Vagina (tissue), 2 donors: ENCODE measurements at places on chromosomes 13 and 19. TPM values are rescaled to one million over a fixed set of nuclear protein-coding genes. Genes with fewer than 3 reads are reported as not detected.

- no peak overlapping the region for H3K27ac ChIP-seq
- no peaks in the 10 kb centered on the region for H3K36me3 ChIP-seq
- H3K4me1 ChIP-seq = no peaks in the 10 kb centered on the region
- DNase-seq = no peak
Measured at GRCh38 chr19:47122359-47123335, 8.0 kb upstream of the SAE1 start.

UBL3 gene
- total RNA-seq = 33.4 TPM

PRR22 gene
- total RNA-seq = 0.98 TPM

- no peak overlapping the region for H3K4me3 ChIP-seq
- H3K27ac ChIP-seq = no peak overlapping the region
- no peaks in the 10 kb centered on the region for H3K27me3 ChIP-seq
- H3K36me3 ChIP-seq = no peaks in the 10 kb centered on the region
Measured at GRCh38 chr13:50798923-50799322, 44.6 kb downstream of the DLEU7 start.

GRCh38 chr19:2609389-2610116 lies 92.9 kb downstream of the GNG7 start:
- H3K36me3 ChIP-seq = no peaks in the 10 kb centered on the region
- H3K27ac ChIP-seq = no peak overlapping the region
- no peak for DNase-seq
- H3K27me3 ChIP-seq = no peaks in the 10 kb centered on the region

- no peaks in the 10 kb centered on the region for H3K27me3 ChIP-seq
- no peak for DNase-seq
Measured at GRCh38 chr13:49370371-49370770, 73.5 kb downstream of the CAB39L start.

ZNF534 gene
- not detected for total RNA-seq

DNA sequence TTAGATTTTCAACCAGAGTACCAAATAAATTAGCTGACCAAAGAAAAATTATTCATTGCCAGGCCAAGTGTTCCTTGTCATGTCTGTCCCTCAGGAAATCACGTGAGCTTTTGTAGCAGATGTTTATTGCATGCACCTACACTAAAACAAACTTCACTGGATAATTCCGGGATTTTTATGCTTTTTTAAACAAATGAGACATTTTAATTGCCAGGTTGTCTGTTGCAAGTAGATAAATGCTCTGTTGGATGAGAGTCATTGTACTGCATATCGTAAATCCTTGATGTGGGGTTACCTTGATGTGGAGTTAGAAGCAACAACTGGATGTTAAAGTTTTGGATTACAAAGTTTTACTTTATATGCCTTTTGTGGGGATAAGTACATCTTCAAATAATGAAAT lies 1187.7 kb upstream of the PCDH9 start:
- H3K27me3 ChIP-seq = no peaks in the 10 kb centered on the region
- H3K4me1 ChIP-seq = no peaks in the 10 kb centered on the region
- H3K36me3 ChIP-seq = no peaks in the 10 kb centered on the region
- H3K27ac ChIP-seq = no peak overlapping the region
- no peak overlapping the region for H3K4me3 ChIP-seq
- no peak for DNase-seq

DNA sequence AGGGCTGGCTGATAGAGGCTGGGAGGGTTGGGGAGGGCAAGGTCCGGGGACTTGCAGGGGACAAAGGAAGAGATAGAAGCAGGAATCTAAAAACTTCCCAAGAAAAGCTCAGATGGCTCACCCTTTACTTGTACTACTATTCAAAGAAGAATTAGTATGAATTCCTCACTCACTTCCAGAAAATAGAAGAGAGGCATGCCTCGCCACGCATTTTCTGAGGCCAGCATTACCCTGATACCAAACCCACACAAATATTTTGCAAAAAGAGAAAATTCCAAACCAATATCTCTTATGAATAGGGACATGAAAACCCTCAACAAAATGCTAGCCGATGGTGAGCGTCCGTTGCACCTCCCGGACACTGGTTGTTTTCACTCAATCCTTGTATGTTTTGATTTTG lies 54.0 kb downstream of the ING1 start:
- no peak for DNase-seq
- H3K27me3 ChIP-seq = no peaks in the 10 kb centered on the region
- H3K4me1 ChIP-seq = no peaks in the 10 kb centered on the region
- no peak overlapping the region for H3K4me3 ChIP-seq
- no peaks in the 10 kb centered on the region for H3K36me3 ChIP-seq

DNA sequence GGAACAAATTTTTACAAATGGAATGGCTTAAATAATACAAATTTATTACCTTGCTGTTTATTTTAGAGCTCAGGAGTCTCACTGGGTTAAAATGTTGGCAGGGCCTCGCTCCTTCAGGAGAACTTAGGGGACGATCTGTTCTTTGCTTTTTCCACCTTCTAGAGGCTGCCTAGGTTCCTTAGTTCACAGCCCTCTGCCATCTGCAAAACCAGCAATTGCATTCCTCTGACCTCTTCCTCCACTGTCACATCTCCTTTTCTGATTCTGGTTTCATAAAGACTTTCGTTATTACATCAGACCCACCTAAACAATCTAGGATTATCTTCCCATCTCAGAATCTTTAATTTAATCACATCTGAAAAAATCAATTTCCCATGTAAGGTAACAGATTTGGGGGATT lies 249.6 kb upstream of the SPRY2 start:
- H3K27me3 ChIP-seq = no peaks in the 10 kb centered on the region
- no peak overlapping the region for H3K4me3 ChIP-seq
- no peaks in the 10 kb centered on the region for H3K4me1 ChIP-seq
- H3K27ac ChIP-seq = no peak overlapping the region
- no peak for DNase-seq
- H3K36me3 ChIP-seq = no peaks in the 10 kb centered on the region

GRCh38 chr13:28097503-28097902 lies 2.9 kb downstream of the FLT3 start:
- peaks cover 13% of the 10 kb centered on the region for H3K4me1 ChIP-seq
- H3K36me3 ChIP-seq = no peaks in the 10 kb centered on the region
- H3K27me3 ChIP-seq = no peaks in the 10 kb centered on the region

- no peaks in the 10 kb centered on the region for H3K36me3 ChIP-seq
- no peaks in the 10 kb centered on the region for H3K27me3 ChIP-seq
- no peak overlapping the region for H3K4me3 ChIP-seq
- no peak for DNase-seq
Measured at GRCh38 chr19:46608581-46609345, 7.6 kb downstream of the CALM3 start.

DNA sequence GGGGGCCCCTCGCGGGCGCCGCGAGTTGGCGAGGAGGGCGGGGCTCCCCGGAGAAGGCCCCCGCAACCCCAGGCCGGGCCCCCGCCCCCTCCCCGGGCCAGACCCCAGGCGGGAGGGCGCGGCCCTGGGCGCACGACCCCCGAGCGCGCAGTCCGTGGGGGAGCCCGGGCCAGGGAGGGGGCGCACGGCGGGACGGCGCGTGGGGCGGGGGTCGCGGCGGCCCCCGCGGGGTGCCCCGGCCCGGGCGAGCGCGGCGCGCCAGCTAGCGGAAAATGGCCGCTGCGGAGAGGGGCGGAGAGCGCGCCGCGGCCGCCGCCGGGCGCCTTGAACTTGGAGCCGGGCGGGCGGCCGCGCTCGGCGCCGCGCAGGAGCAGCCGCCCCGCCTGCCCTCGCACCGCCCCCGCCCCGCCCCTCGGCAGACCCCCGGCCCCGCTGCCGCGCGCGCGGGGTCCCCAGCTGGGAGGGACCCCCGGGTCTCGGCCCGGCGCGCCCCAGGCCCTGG lies 6.4 kb upstream of the NFIC start:
- no peaks in the 10 kb centered on the region for H3K27me3 ChIP-seq
- peaks cover 47% of the 10 kb centered on the region for H3K4me1 ChIP-seq
- DNase-seq = no peak

TEX29 gene
- total RNA-seq = 2.9 TPM

CLEC4M gene
- not detected for total RNA-seq

KLK2 gene
- not detected for total RNA-seq

GRCh38 chr13:98440390-98441055 lies 136.4 kb downstream of the STK24 start:
- no peak overlapping the region for H3K27ac ChIP-seq
- DNase-seq = no peak
- H3K4me1 ChIP-seq = peaks cover 7% of the 10 kb centered on the region
